Activated CD4-positive, alpha-beta T cell treated with anti-CD3 and anti-CD28 coated beads, Interleukin-2, amount 50 U/mL, for 1 hour (primary cell): ENCODE measurements at places on chromosomes 1 and 21.

- no peak for DNase-seq
These were observed 1.2 kb downstream of the CNR2 start for GRCh38 chr1:23911921-23912320.

GRCh38 chr1:7441143-7441841 lies 329.8 kb upstream of the VAMP3 start:
- no peak for DNase-seq

GRCh38 chr1:86318436-86318835 lies 77.7 kb downstream of the ODF2L start:
- no peak for DNase-seq

DNA sequence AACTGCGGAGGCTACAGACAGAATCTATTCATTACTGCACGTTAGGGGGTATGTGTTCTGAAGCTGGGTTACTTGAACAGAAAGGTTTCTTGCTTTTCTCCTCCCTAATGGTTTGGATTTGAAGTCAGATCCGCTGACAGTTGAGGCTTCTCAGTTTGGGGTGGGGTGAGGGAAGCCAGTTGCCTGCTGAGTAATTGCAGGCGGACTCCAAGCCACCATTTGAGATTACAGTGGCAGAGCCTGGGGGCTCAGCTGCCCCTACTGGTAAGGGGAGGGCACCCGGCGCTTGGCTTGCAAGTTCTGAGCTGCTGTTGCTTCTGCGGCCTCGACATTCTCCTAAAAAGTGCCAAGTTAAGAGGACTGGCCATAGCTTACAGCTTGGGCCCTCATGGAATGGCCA lies 2.0 kb downstream of the GRHL3 start:
- DNase-seq: no peak

- no peak for DNase-seq
These were observed 86.2 kb upstream of the GNG12 start for GRCh38 chr1:67919274-67920072.

- DNase-seq: no peak
These were observed 369.5 kb downstream of the SEC16B start for GRCh38 chr1:177600321-177600720.

DNA sequence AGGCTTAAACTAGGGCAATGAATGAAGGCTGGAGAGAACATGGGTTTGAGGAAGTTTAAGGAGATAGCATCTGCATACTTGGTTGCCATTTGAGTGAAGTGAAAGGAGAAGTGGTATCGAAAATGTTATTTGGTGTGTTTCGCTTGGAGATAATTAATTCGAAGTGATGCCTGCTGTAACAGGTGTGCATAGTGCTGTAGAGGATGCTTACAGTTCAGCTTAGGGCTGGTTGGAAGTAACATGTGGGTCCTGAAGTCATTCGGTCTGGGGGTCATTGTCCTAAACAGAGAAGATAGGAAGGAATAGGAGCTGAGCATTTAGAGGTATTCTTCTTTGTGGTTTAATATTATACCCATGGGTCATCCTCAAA lies 301 bp upstream of the NUDT17 start:
- no peak for DNase-seq

DNA sequence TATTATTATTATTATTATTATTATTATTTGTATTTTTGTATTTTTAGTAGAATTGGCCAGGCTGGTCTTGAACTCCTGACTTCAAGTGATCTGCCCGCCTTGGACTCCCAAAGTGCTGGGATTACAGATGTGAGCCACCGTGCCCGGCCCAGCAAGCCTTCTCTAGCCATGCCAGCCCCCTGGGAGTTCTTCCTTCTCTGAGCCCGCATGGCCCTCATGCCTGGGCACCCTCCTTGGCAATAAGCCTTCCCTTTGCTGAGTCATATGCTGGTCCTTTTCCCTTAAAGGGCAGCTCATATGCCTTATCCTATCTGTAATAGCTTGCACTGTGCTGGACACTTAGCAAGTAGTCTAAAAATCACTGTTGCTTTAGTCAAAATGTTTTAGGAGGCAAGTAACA lies 8.5 kb upstream of the NBL1 start:
- DNase-seq: no peak

DNA sequence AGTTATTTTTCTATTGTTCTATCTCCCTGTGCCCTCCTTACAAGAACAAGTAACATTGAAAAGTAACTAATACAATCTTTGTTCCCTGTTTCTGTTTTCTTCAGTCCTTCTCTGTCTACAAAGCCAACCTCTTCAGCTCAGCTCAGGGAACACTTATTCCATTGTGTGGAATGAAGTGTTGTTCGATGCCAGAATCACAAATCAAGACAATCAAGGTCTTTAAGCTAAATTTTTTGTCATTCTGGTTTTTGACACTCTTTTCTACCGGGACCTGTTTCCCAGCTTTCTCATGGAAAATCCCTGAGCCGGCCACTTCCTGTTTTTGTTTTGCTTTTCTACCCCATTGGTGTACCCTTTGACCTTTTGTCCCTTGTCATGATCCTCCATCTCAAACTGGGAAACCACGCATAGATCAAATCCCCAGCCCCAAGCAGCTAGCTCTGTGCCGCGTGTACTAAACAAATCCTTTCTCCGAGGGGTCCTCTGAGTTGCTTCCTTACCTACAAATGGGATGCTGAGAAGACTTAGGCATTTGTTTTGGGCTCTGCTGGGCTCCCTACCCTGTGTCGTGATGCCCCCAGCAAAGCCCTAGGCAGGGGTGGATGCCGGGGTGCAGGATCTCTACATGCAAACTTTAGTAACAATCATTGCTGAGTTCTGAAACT lies 141.8 kb downstream of the TOMM20 start:
- DNase-seq: no peak

DNA sequence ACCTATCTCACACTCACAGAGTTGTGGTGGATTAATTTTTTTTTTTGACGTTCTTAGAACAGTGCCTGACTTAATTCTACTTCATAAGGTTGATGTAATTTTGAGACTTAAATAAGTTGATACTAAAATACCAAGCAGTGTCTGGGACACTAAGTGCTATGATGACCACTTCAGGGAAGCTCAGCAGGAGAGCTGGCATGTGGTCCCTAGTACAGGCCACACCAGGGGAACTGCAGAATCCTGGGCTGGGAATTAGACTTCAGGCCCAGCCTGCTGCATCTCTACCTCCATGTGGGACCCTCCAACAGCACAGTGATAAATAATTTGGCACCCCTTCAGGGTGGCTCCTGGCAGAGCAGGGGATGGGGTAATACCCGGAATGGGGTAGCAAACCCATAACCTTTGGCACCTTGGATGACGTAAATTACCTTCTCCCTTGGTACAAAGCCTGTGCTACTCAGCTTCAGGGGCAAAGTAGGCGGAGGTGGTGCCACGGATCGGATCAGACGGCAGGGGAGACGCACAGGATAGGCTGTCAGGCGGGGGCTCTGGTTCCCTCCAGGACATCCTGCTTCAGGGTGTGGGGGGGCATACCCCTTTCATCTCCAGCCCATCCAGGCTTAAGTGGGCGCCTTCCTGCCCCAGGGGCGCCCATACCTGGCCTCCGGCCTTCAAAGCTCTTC lies 4.8 kb downstream of the MFSD2A start:
- DNase-seq: no peak

GRCh38 chr1:166884040-166884642 lies 8.1 kb upstream of the TADA1 start:
- peak; percentile 22 for DNase-seq

DNA sequence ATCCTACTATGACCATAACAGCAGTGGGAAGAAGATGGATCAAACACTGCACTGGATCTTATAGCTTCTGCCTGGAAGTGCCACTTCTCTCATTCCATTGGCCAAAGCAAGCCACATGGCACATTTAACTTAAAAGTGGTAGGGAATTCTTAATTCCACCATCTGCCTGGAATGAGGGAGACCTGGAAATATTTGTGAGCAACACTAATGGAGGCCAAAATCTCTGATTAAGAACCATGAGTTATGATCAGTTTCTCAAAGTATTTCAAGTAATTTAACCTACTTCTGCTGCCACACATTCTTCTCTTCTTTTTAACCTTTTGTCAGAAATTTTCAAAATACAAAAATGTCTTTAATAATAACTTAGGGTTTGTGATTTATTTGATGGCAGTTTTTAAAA lies 154.0 kb upstream of the C1orf87 start:
- no peak for DNase-seq

DNA sequence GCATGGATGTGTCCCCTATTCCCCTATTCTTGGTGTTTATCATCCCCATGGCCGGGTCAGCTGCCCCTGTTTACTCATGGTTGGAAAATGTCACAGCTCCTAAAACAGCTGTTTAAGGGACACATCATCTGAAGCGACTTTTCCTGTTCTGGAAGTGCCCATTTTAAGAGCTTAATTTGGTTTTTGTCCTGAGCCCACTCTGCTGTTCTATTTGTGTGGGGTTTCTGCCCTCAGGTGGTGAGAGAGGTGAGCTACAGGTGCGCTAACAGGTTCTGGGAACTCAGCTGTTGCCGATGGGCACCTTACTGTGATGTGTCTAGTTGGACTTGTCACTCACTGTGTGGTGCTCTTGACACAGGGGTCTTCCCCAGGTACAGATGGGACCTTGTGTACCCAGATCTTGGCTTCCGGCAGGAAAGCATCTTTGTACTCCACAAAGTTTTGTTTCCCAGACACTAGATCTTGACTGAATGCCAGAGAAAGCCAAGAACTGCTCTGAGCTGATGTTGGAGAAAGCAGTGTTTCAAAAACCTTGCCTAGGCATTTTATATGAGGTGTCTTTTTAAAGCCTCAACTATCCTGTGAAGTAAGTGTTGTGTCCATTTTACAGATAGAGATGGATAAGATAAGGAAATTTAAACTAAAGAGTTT lies 59.0 kb upstream of the CD1D start:
- DNase-seq: no peak

DNA sequence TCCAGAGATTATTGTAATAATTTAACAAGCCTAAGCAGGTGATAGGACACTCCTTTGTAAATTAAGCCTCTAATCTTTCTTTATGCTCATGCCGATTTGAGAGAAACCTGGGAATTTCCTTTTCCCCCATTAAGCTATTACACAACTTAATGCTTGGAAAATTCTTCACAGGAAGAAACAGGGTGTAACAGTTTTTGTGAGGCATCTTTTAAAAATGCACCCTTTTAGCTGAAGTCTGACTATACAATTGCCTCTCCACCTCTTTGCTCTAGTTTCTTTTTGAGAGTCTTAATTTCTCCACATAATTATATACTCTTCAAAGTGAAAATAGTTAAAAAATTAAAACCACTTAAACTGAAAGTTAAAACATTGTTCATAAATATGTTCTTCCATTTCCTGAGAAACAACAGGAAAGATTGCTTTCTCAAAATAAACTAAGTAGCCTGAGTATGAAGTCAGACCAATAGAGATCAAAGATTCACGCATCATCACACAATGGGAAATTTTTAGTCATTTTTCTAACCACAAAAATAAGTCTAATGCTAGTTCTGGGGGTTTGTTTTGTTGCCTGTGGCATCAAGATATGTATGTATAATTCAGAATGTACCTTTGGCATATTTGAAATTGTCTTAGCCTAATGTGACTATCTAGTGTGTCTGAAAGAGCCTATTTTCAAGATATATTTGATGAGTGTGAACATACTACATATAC lies 34.7 kb downstream of the LRRC8D start:
- no peak for DNase-seq

DNA sequence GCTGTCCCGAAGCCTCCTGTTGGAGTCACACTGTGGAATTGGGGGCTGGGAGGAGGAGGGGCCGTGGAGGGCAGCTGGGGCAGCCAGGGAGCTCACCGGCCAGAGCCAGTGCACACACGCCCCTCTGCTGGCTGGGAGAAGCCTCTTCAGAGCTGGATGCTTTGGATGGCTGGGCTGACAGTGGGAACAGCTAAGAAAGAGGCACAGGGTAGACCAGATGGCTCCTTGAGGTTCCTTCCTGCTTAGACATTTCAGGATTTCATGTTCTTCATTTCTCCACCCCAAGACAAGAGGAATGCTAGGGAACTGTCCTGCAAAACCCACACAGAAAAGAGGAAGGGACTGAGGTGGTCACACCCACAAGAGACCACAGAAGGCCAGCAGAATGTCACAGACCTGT lies 254.8 kb upstream of the VAMP3 start:
- DNase-seq: no peak
